CD4-positive, alpha-beta T cell treated with Interleukin-2 at 100 ng/mL for 4 hours (primary cell): ENCODE measurements at places on chromosomes 12 and 14.

DNA sequence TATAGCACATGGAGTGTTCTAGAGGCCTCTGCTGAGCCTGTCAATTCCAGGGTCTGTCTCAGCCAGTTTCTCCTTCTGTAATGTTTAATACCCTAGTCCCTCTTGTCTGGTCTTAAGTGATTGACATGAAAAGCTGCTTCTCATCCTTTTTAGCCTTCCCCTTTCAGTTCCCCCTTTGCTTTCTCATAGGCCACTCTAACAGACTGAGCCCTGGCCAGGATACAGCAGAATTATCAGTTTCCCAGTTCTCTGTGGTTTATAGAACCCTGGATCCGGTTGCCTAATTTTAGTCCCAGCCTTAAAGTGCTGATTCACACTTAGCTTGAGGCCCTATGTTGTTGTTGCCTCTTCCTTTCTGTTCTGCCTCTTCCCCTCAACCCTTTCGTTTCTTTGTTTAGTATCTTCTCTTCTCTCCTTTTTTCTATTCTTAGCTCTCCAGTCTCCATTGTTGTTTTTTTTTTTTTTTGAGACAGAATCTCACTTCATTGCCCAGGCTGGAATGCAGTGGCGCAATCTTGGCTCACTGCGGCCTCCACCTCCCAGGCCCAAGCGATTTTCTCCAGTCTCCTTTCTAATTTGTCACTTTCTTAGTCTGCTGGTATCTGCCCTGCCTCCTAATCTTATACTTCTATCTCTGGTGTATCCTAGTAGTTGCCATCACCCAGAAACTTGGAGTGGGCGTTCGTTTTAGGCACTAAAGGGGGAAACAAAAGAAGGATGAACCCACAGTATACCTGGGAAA lies 2.9 kb upstream of the BIN2 start:
- DNase-seq: peak; percentile 40

DNA sequence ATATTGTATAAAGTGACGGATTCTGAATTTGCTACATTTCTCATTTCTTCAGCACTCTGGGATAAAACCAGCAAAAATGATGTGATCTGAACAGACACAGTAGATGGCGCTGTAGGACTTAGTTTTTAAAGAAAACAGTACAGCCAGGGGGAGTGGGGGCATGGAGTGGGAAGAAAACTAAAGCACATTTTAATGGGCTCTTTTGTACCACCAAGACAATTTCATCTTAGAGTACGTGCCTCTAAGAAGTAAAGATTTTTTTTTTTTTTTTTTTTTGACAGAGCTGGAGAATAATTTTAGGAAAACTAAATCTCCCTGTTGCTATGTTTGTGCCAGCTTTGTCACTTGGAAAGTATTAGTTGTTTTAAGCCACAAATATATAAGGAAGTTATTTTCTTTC lies 124.4 kb downstream of the RAD51B start:
- DNase-seq: peak; percentile 63

GRCh38 chr12:10069099-10069498 lies 29.7 kb downstream of the CLEC1A start:
- no peak for DNase-seq

- no peak for DNase-seq
Measured at GRCh38 chr14:85310491-85311272, 219.3 kb upstream of the FLRT2 start.
